ENCODE measurements at places on chromosomes 16 and 17.
A peak's percentile ranks its signal among the peaks of the same experiment; 100 is the strongest.

- DNase-seq: no peak
Observed at GRCh38 chr16:67883872-67884261, 818 bp upstream of the NRN1L start.

DNA sequence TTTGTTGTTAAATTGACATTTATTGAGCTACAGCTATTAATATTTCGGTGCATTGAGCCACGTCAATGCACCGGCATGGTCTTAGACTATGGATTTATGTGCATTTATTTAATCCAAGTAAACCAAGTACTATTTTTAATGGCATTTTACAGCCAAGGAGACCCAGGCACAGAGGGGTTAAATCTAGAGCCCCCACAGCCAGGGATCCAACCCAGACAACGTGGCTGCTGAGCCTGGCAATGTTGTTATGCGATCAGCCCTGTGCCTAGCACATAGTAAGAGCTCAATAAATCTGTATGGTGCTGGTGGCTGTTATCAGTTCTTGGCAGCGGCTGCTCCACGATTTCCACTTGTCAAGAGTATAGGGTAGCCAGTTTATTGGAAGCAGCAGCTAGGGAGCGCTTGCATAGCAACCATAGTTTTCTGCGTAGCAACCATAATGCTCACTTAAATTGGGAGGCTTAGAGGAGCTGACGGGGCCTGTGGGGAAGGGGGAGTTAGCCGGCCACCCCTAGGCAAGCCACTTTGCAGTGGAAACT, 541 bp upstream of the RBBP6 start:
- DNase-seq: no peak

DNA sequence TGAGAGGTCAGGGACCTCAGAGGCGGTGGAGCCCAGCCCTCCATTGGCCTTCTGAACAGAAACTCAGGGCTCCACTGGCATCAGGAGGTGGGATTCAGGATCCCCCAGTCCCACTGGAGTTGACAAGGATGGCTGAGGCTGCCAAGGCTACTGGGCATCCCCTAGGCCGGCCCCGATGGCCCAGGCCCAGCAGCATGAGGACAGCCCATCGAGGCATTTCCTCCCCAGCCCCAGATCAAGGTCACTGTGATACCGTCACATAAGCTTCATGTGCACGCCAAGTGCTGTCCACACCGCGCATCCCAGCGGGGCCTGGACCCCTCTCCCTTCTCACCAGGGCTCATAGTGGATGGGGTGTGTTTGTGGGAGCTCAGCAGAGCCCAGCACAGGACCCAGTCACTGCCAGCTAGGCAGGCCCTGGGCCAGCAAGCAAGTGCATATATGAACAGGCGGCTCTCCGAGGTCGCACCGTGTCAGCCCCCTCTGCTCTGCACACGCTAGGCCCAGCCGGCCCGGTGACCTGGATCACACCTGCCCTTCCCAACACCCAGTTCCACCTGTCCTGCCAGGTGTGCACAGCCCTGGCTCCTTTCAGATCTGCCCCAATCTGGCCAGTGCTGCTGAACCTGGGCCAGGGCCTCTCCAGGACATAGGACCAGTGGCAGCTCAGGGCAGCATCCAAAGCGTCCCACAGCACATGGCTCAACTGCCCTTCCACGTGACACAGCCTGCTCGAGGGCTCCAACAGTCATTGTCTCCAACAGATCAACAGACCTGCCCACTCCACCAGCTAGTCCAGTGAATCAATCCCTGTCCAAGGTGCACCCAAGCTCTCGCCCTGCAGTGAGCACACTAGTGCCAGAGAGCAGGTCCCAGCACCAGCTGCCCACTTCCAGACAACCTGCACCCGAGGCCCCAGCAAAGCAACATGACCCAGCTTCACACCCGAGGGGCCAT, 32.8 kb upstream of the RASD1 start:
- DNase-seq: no peak

- DNase-seq: no peak
Observed at GRCh38 chr17:7852262-7852670, 2.6 kb upstream of the TMEM88 start.

GRCh38 chr17:16484445-16485175, 7.4 kb downstream of the LRRC75A start:
- DNase-seq: no peak

GRCh38 chr16:54208237-54208636, 78.3 kb downstream of the IRX3 start:
- DNase-seq: peak; percentile 34

- DNase-seq: peak; percentile 89
Observed at GRCh38 chr17:48541577-48542113, 3.3 kb downstream of the HOXB2 start.

GRCh38 chr17:47660064-47660492, 10.4 kb downstream of the KPNB1 start:
- no peak for DNase-seq

DNA sequence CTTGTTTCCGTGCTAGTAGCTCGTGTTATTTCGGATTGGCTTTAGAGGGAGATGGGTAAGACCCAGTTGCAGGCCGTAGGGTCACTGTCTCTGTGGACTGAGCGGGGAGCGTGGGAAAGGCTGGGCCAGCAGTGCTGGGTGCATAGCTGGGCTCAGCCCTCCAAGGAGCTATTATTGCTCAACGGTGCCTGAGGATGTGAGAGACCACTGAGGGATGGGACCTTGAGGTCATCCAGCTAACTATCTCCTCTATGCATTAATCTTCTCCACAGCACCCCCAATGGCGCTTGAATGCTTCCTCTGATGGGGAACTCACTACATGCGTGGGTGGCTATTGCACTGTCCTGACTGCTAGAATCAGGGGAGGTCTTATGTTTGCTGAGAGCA, 126.1 kb upstream of the FOXF1 start:
- no peak for DNase-seq

DNA sequence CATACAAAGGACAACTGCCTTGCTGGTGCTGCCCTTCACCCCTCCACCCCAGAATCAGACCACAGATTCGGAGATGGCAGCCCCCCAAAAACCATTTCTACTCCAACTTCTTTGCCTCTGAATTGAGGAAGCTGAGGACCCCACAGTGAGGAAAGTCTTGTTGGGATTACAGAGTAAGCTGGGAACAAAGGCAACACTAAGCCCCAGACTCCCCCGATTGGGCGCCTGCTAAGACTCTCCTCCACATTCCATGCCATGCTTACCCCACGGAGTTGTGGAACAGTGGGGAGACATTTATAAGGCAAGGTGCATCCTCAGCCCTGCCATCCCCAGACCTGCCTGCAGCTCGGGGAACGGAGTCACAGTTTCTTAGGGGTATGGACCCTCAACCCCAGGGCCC, 1.9 kb downstream of the GIT1 start:
- DNase-seq: no peak

DNA sequence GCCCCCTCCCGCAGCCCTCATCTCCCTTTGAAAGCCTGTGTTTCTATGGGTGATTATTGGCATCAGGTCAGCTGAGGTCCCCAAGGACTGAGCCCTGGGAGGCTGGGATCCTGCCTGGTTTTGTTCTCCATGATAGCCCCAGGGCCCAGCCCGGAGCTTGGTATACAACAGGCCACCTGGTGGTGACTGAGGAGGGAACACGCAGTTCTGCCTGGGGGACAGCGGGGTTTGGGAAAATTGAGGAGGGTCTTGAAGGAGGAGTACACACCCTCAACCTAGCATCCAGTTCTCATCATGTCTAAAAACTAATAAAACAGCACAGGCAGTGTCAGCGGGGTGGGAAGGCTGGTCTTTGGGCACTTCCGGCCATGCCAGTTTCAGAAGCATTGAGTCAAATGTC, 335.1 kb downstream of the CPPED1 start:
- DNase-seq: no peak

DNA sequence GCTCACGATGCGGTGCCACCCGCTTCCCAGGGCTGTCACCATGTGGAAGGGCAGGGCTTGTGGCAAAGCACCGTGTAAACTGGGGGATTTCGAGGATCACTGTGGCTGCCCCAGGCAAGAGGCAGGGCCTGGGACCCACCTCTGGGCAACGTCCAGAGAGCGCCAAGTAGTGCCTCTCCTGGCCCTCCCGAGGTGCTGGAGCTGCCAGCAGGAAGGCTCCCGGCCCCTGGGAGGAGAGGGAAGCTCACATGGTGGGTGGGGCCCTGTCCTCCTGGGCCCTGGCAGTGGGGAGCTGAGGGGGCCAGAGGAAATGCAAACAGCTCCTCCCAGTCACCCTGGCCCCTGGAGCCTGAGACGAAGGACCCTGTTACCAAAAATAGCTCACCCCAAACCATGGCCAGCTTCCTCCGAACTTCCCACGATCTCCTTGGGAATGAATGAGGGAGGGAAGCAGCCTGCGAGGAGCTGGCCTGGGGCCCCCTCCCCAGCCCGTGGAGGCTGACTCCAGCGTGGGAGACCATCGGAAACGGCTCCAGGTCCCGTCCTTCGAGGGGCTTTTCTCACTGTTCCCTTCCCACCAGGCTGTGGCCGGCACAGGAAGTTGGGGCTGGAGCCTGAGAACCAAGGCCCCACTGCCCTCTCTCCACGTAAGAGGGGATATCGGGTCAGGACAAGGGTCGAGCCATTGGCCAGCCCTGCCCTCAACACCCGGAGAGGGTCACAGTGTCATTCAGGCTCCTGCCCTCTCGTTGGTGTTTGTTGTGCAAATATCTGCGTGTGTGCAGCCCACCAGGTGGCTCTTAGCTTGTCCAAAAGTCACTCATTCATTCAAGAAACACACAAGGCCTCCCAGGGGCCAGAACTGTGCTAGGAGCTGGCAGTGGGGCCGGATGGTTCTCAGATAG, 17.7 kb downstream of the VASN start:
- DNase-seq: no peak

DNA sequence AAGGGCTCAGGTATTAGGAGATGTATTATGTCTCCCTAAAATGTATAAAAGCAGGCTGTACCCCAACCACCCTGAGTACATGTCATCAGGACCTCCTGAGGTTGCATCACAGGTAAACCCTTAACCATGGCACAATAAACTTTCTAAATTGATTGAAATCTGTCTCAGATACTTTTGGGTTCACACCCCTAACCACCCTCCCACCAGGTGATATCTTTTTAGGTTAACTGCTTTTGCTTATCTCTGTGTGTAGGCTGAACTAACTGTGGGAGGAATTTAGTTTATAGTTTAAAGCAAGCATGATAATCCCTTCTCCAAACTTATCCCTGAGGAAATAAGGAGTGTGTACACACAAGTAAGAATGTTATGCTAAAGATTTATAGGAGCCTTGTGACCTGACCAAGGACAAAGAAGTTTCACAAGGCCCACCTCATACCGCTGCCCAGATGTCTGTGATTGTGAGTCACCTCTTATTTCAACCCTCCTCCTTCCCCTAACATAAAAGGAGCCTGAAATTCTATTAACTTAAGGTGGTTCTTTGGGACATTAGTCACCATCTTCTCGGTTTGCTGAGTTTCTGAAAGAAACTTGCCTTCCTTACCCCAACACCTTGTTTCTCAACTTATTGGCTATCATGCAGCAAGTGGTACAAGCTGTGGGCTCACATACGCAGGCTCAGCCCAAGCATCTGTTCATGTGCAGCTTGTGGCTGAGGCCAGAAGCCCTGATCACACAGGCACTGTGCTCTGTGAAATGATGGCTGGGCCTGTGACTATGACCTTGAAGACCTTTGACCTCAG, 11.3 kb downstream of the PRSS22 start:
- DNase-seq: peak; percentile 78

DNA sequence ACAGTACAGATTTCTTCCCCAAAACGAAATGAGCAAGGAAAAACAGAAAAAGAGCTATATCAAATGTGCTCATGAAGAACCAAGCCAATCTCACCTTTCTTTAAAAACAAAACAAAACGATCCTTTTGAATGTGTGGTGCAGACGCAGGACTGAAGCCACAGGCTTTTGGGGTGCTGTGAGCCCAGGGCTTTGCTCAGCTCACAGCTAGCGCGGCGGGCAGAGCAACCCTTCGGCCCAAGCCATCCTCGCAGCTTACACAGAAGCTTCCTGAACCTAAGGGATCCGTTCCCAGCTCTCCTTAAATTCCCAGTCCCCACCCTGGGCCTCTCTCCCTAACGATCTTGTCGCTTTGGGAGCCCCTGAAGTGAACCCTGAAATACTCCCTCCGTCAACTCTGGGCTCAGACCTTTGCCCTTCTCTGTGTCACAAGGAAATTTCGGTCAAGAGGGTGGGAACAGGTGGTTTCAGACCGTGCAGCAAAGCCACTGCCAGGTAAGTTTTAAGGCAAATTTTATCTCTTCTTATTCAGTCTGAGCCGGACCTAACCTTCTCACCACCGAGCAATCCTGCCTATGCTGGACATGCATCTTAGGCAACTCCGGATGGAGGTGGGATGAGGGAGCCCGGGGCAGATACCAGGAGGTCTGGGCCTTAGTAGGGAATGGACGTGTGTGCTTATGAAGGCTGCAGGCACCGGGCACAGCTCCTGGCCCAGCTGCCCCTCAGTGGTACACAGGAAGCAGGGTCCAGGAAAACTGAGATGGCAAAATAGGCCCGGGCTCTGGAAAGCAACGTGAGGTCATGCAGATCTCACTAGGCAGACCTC, 52.0 kb downstream of the COTL1 start:
- DNase-seq: no peak

DNA sequence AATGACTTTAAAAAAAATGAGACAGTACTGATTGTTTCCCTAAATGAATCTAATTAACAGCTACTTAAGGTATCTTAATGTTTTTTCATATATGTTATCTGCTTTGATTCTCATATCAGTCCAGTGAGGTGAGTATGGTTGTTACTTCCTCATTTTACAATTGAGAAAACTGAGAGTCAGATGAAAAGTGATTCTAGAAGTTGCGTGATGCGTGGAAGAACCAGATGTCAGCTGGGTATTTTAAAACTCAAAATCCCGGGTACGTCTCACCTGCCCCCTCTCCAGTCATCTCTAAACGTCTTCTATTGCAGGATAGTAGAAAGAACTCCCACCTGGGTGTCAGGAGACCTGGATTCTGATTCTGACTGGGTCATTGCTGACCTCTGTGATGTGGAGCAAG, 89.2 kb downstream of the MAP2K6 start:
- no peak for DNase-seq

GRCh38 chr16:80672379-80672778, 131.6 kb downstream of the DYNLRB2 start:
- no peak for DNase-seq

GRCh38 chr17:7204828-7205461, 14.7 kb downstream of the DLG4 start:
- peak; percentile 56 for DNase-seq

GRCh38 chr17:78599419-78599818, 22.2 kb upstream of the DNAH17 start:
- DNase-seq: no peak

DNA sequence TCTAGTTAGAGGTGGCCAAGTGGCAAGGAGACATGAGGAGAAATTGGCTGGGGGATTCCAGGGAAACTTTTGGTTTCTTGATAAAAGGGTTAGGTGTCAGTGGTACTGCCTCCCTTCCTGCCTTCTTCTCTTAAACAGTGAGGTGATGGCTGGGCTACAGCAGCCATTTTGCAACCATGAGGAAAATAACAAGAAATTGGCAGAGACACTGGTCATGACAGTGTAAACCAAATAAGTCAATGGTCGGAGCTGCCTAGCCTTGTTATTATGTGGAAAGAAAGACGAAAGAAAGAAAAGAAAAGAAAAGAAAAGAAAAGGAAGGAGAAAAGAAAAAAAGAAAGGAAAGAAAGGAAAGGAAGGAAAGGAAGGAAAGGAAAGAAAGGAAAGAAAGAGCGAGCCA, 63.9 kb downstream of the CPPED1 start:
- DNase-seq: no peak

Data from AG10803 (cell line).